NK-92 treated with Interleukin-12 subunit alpha and Interleukin-12 subunit beta, amount 100 ng/mL, for 24 hours (cell line): ENCODE measurements at places on chromosomes 3 and 15.
A peak's percentile ranks its signal among the peaks of the same experiment; 100 is the strongest.

GRCh38 chr3:149472030-149472797 lies 2.3 kb upstream of the TM4SF4 start:
- DNase-seq = no peak

DNA sequence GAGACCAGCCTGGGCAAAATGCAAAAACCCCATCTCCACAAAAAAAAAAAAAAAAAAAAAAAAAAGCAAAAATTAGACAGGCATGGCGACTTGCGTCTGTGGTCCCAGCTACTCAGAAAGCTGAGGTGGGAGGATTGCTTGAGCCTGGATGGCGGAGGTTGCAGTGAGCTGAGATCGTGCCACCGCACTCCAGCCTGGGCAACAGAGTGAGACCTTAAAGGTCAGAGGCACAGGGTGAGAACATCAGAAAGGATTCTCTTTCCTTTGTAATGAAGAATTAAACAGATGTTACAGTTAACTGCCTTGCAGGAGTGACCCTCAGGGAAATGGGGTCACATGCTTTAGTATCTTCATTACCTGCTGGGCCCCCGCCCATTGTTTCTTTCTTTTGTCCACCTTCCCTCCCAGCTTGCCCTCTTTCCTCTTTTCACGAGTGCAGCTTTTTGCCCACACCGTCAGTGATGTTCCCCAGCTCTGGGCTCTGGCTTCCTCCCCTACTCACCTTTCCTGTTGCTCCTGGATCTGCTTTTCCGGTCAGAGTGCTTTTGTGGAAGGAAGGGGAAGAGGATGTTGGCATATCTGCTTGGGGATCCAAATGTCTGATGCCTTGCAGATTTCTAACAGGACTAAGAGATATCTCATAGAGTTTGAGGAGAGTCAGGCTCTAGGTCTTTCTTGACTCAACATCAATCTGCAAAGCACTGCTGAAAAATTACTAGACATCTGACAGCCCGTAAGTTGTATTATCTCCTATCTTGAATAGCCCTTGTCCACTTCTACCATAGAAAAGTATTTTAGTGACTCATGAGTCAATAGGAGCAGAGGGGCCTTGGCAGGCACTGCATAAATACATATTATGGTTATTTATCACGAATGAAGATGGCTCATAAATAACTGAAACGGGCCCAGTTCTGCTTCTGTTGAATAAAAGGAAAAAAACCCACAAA lies 35.6 kb upstream of the NDUFB4 start:
- DNase-seq = no peak

DNA sequence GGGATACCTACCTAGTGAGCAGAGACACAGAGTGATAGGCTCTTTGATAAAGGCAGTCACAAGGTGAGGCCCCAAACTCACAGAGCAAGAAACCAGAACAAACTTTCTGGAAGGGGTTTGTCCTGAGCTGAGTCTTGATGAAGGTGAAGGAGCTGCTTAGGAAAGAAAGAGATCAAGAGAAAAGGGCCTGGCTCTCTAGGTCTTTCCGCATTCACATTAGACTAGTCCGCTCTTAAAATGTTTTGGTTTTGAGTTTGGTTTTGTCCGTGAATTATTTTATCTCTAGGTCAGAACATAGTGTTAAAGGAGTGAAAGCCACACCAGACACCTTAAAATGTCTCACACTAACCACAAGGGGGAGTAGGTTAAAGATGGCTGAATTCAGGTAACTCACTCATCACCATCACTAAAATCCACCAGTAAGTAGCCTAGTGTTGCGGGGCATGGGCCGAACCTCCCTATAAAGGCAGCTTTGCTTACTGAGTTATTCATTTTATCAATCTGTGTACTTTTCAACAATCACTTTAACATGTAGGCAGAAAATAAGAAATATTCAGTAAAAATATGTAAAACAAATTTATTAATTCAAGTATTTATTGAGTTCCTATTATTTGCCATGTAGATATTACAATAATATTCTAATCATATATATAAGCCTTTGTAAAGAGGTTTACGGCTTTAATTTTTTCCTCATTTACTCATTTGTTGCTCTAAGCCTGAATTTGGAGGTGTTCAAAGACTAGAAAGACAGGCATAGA lies 121.5 kb upstream of the TSC22D2 start:
- no peak for DNase-seq

DNA sequence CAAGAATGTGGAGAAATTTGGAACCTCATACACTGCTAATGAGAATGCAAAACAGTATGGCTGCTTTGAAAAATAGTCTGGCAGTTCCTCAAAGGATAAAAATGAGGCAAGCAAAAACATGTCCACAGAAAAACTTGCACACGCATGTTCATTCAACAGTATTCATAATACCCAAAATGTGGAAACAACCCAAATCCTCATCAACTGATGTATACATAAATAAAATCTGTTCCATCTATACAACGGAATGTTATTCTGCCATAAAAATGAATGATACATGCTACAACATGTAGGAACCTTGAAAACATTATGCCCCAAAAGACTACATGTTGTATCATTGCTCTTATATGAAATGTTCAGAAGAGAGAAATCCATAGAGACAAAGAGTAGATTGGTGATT lies 36.4 kb upstream of the OXTR start:
- no peak for DNase-seq

GRCh38 chr3:195583831-195584542 lies at the start of gene APOD:
Gene APOD (minus strand): TSS chr3:195583940. CDS start chr3:195579461, 4,479 bp downstream.
- DNase-seq = no peak

DNA sequence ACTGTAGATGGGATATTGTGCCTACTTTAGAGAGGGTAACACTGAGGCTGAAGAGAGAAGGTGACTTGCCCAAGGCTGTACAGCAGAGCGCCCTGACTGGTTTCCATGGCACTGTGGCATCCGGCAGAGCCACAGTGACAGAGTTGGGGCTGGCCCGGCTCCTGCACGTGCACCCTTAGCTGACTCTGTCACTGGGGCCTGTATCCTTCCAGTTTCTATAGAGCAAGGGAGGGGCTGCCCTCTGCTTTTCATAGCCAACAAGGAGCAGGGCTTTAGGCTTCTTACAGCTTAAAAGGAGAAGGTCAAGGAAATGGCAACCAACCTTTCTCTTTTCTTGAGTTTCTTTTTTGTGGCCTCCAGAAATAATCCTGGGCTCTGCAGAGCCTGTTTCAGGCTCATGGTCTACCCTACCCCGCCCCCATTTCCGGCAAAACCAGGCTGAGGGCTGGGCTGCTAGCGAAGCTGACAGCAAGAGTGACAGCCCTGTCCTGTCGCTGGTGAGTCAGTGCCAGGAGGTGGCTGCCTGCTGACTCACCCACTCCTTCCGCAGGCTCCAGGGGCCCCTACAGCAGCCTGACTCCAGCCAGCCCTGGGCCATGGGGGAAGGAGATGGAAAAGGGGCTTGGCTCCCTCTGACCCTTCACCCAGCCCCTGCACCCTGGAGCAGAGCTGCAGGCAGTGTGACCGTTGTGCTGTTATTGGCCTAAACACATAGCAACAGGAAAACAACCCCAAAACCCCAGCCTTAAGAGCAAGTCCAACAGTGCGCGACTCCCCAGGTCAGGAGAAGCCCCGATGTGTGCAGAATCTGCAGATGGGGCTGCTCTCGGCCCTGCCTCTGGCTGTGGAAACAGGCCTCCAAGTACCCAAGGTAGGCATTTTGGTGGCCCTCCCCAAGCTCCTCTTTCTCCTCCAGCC lies 29.8 kb downstream of the SLC6A6 start:
- DNase-seq = peak; percentile 93

DNA sequence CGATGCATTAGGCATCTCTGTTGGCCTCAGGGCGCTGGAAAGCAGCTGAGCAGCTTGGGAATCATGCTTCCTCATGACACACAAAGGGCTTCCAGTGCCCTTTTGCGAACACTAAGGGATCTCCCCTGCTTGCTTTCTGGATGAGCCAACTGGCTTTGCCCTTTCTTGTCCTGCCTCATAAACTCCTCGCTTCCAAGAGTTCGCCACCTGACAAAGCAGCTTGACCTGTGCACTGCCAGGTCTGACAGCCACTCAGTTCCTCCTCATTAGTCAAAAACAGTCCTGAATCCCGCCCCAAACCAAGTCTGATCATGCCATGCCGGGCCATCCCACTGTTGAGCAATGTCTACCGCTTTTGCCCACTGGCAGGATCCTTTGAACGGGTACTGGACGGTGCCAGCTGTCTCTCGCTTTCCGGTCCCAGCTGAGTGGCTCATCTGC lies 265.4 kb upstream of the LYSMD4 start:
- no peak for DNase-seq

- no peak for DNase-seq
Measured at GRCh38 chr15:81113204-81113657, 20.8 kb upstream of the CFAP161 start.

DNA sequence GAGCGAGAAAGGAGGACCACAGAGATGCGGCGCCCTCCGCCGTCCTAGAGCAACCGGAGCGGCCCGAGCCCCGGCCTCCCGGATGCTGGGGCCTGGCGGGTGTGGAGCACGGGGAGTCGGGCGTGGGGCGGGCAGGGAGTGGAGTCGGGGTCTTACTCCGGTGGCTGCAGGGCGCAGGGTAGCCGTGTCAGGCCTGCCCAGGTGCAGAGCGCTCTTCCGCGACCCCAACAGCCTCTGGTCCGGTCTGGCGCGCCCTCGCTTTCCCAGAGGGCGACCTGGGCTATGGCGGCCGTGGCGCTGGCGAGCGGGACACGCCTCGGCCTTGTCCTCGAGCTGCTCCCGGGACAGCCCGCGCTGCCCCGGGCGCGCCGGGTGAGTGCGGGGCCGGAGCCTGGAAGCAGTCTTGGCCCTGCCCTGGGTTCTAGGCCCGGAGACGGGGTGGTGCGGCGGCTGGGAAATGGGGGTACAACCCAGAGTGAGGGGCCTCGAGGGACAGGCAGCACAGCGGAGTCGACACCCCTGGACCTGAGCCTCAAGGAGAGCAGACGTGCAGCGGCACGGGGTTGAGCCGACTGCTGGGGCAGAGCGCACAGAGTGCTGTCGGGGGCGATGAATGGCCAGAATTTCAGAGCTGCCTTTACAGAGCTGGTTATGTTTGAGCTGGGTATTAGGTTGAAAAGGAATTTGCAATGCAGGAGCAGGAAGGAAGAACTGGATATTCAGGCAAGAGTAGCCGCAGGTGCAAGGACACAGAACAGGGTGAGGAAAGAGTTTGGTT lies at the start of gene ZNF662:
TSS of gene ZNF662 (plus strand) at position 73 of the 778 bp plus-strand sequence. CDS start 1,973 bp downstream, outside the sequence.
- DNase-seq = no peak
